ENCODE measurements at places on chromosomes 5 and 9.

DNA sequence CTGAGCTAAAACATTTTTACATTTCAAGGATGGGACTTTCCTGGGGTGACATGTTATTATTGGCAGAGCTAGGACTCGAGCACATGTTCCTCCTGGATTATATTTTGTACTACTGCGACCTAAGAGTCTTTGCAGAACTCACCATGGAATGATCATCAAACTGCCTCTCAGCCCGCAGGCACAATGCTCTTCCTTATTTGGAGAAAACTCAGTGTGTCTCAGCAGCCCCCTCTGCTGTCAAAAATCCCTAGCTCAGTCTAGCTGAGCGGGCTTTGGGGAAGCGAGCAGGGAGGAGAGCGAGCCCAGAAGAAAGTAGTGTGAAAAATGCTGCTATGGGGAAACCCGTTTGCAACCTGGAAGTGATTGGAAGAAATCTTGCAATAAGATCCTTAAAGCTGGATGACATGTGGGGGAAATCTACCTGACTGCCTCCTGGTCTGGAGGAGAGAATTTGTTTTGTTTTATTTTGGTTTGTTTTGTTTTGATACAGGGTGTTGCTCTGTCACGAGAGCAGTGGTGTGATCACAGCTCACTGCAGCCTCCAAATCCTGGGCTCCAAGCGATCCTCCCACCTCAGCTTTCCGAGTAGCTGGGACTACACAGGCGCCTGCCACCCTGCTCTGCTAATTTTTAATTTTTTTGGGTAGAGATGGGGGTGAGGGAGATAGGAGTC is 89.9 kb upstream of the CLINT1 start:
- DNase-seq, result peak; percentile 85

- no peak for DNase-seq
Observed at GRCh38 chr5:135568246-135568645, 10.5 kb downstream of the CXCL14 start.

DNA sequence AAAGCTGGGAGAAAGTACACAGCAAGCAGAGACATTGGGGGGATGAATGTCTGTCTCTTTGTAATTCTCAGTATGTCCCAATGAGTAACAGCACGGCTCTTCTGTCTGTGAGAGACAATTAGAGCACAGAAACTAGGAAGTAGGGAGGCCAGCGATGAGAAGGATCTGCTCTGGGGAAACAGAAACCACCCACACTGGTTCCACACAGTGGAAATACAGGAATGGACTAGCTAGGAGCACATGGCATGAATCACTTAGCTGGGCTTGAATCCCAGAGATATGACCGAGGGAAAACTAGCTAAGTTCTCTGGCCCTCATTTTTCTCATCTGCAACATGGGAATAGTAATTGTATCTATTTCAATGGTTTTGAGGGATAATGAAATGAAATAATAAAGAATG is 895.9 kb downstream of the TLE4 start:
- DNase-seq, result no peak

GRCh38 chr5:143782588-143783386 is 29.2 kb upstream of the HMHB1 start:
- no peak for DNase-seq

- DNase-seq, result no peak
Observed at GRCh38 chr9:78567693-78568092, 270.8 kb downstream of the PSAT1 start.

DNA sequence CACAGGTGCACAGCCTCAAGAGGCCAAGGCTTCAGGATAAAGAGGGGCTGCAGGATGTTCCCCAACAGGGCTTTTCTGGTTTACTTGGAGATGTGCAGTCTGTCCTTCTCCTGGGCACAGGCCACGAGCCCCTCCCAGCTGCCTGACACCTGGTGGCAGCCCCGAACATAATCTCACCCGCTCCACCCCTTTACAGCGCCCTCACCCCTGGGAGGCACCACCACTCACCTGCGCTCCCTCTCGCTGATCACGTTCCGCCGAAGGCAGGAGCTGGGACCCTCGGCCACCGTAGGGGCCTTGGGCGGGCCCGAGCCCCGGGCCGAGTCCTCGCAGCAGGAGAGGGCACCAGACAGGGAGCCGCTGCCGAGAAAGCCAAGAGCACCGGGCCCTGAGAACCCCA is 514 bp downstream of the SOHLH1 start:
- no peak for DNase-seq

GRCh38 chr5:168117469-168117868 is 174.0 kb upstream of the WWC1 start:
- no peak for DNase-seq

DNA sequence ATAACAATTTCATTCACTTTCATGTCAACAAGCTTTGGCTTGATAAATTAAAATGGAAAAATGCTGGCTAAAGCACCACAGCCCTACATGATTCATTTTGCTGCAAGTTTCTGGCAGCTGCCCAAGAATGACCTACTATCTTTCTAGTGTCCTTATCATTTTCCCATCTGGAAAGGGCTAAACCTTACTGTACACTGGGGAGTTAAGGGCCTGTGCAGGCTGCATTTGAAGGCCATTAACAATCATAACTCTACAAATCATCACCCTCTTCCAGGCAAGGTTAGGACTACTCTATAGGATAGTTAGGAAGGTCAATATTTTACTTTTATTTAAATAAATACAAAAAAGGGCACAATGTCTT is 579.7 kb upstream of the ZNF608 start:
- DNase-seq, result no peak

DNA sequence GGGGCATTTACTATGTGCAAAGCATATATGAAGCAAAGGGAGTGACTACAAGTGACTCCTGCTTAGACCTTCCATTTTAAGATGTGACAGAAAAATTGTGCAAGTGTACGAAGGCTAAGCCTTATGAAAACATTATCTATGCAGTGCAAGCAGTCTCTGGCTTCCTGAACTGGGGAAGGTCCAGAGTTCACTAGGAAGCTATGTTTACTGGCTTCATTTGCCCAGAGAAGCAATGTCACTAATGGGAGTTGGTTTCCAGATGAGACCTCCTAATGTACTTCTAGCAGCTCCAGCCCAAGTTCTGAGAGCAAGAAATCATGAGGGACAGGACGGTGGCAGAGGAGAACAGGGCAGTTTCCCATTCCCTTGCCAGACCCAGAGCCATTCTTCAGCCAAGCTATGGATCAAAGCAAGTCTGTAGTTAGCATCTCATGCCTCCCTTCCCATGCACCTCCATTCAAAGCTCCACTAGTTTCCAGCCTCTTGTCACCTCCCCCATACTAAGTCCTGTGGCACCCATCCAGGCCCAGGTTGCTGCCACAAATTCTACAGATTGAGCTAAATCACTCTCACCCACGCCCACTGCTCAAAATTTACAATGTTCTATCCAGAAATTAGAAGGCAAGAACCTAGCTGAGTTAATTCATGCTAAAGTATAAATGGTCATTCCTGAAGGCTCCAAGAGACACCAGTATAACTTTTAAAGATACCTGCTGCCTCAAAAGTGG is 21.8 kb downstream of the MCTP1 start:
- no peak for DNase-seq

GRCh38 chr5:67196537-67197059 is at the start of gene CD180:
TSS of gene CD180 (minus strand) at chr5:67196799. CDS start at chr5:67196641, 158 bp downstream.
- no peak for DNase-seq

- DNase-seq, result no peak
Observed at GRCh38 chr5:21834863-21835262, 1018.3 kb downstream of the CDH12 start.

DNA sequence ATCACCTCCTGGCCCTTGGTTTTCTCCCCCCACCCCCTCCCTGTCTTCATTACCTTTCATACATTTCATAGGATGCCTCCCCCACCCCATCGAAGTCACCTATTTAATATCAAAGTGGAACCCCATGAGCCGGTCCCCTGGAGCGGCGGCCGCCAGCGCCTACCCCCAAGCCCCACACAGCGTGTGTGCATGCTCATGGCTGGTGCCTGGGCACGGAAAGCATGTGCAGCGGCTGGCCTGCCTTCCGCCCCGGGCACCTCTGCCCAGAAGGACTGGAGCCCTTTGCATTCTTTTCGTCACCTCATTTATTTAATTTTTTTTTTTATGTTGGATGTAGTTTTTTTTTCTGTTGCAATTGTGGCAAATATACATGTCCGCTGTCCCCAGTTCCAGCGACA is 116.2 kb downstream of the WNK2 start:
- DNase-seq, result no peak

- no peak for DNase-seq
Observed at GRCh38 chr5:53739111-53739510, 178.7 kb downstream of the NDUFS4 start.

DNA sequence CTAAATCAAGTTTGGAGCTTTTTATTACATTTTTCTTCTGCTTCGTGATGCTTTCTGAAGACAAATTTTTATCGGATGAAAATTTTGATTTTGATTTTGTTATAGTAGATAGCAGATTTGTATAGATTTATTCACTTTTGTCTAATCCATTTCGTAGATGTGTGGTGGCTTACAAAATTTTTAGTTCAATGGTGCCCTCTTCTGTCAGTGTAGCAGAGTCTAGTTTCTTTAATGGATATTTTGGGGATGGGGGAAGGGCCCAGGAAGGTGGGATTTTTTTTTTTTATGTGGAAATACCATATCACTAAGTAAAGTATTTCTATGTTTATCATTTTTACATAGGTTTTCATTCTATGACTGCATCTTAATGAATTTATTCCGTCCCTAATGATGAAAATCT is 259.9 kb upstream of the TARS1 start:
- peak; percentile 16 for DNase-seq

GRCh38 chr9:128399861-128400260 is 20.8 kb upstream of the CERCAM start:
- DNase-seq, result no peak

DNA sequence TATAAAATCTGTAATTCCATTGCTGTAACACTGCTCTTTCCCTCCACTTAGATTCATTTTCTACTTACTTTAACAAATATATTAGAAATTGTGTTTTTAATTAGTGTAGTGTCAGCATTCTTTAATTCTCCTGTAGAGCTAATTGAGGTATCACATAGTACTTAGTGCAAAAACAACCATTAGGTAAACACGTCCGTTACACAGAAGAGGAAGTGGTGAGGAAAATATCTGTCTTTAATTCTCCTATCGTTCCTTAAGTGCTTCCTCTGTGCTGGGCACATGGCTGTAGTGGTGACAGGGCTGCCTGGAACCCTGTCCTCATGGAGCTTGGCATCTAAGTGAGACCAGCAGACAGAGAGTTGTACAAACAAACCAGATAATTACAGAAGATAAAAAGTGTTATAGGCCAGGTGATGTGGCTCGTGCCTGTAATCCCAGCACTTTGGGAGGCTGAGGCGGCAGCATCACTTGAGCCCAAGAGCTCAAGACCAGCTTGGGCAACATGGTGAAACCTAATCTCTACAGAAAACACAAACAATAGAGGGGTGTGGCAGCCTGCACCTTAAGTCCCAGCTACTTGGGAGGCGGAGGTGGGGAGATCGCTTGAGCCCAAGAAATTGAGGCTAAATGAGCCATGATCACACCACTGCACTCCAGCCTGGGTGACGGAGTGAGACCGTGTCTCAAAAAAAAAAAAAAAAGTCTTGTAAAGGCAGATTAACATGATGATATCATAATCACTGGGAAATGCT is 36.4 kb downstream of the PARP8 start:
- DNase-seq, result no peak

DNA sequence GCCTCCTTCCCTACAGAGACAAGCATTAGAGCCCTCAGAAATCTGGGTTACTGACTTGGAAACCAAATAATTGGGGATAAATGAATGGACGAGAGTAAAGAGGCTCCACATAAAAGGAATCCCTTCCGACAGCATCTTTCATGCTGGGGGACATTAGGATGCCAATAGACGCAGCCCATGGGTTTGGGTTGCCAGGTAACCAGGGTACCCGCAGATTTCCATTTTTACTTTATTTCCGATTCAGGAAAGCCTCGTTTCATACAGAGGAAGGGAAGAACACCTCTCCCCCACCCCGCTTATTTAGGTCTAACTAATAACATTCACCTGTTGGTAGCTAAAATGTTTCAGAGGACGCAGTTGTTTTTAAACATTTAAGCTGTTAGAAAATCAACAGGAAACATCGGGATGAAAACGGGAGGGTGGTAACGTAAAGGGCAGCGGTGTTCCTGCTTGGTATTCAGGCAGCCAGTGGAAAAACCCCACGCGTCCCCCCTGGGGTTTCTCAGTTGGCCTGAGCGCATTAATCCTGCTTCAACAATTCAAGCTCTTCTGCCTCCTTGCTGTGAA is 179.5 kb downstream of the YTHDC2 start:
- no peak for DNase-seq

GRCh38 chr5:15023846-15024245 is 152.3 kb upstream of the ANKH start:
- DNase-seq, result no peak

DNA sequence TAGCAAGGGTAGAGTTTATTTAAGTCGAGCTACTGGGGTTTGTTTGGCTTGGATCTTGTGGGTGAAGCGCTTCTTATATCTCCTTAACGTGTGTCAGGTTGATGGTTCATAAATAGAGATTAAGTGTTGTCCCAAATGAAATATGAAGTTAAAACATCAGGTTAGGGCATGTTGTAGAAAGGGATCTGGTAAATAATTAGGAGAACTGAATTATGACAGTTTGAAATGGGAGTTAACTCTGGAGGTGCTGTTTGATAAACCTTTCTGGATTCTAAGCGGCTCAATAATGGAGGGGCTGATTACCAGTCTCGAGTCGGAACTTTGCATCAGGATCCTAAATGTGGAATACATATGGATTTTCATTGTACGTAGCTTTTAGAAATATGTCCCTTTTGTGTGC is 717.0 kb upstream of the WWC1 start:
- no peak for DNase-seq

- DNase-seq, result no peak
Observed at GRCh38 chr5:57311921-57312735, 138.3 kb downstream of the GPBP1 start.

DNA sequence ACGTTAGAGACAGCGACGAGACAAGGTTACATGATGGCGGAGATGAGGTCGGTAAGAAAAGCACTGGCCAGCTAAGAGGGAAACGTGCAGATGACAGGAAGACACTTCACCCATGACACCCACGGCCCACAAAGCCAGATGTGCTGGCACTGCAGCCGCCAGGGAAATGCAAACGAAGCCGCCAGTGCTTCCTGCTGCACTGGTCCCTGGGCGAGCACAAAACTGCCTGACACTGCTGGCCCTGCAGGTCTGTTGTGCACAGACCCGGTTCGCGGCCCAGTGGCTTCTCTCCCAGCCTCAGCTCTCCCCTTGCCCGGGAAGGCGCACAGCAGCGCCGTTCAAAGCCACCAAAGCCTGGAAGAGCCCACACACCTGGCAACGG is 20.3 kb downstream of the QSOX2 start:
- DNase-seq, result no peak
